ENCODE measurements at places on chromosomes 13 and 19. TPM values are rescaled to one million over a fixed set of nuclear protein-coding genes. Genes with fewer than 3 reads are reported as not detected.
A peak's percentile ranks its signal among the peaks of the same experiment; 100 is the strongest.

DNA sequence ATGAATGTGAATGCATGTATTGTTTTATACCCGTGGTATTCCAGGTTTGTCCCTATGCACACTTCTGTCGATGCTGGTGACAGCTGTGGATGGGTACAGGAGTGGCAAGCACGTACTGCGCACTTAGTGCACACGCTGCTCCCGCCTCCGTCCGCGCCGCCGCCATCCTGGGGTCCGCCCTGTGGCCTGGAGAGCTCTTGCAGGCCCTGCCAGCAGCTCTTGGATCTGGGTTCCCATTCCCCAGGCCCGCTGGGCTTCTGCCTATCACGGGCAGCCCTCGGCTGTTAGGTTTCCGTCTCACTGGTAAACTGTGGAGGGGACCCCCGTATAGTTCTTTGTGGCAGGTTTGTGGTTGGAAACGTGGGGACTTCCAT lies 4.0 kb downstream of the GNA11 start:
- no peaks in the 10 kb centered on the region for H3K36me3 ChIP-seq
- H3K4me1 ChIP-seq: peaks cover 34% of the 10 kb centered on the region
- H3K27ac ChIP-seq: peak overlapping the region; percentile 66
- H3K27me3 ChIP-seq: no peaks in the 10 kb centered on the region
- no peak overlapping the region for H3K4me3 ChIP-seq

GRCh38 chr13:33109271-33109697 lies 93.1 kb downstream of the KL start:
- no peak overlapping the region for H3K27ac ChIP-seq
- DNase-seq: no peak
- H3K36me3 ChIP-seq: no peaks in the 10 kb centered on the region
- H3K4me1 ChIP-seq: no peaks in the 10 kb centered on the region

DNA sequence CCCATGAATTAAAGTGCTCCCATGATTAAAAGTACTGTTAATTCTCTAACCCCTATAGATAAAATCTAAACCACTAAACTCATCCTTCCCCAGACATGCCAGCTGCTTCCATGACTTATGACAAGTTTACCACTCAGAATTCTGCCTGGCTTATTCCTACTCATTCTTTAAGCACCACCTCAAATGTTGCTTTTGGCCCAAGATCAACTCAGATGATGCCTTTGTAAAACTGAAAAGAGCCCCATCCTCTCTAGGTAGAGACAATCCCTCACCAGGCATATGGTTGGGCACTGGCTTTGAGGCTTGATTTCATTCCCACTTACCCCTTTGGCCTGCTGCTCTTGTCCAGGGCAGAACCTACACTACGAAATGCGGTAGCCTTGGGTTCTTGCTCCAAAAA lies 250.0 kb downstream of the DNAJC15 start:
- H3K36me3 ChIP-seq: no peaks in the 10 kb centered on the region
- H3K4me1 ChIP-seq: no peaks in the 10 kb centered on the region
- no peak for DNase-seq
- no peak overlapping the region for H3K4me3 ChIP-seq
- peaks cover 4% of the 10 kb centered on the region for H3K27me3 ChIP-seq
- H3K27ac ChIP-seq: no peak overlapping the region

- no peaks in the 10 kb centered on the region for H3K36me3 ChIP-seq
- no peak overlapping the region for H3K4me3 ChIP-seq
- DNase-seq: no peak
- peaks cover 2% of the 10 kb centered on the region for H3K27me3 ChIP-seq
- no peaks in the 10 kb centered on the region for H3K4me1 ChIP-seq
- no peak overlapping the region for H3K27ac ChIP-seq
Measured at GRCh38 chr13:45748941-45749759, 47.0 kb downstream of the CBY2 start.

DNA sequence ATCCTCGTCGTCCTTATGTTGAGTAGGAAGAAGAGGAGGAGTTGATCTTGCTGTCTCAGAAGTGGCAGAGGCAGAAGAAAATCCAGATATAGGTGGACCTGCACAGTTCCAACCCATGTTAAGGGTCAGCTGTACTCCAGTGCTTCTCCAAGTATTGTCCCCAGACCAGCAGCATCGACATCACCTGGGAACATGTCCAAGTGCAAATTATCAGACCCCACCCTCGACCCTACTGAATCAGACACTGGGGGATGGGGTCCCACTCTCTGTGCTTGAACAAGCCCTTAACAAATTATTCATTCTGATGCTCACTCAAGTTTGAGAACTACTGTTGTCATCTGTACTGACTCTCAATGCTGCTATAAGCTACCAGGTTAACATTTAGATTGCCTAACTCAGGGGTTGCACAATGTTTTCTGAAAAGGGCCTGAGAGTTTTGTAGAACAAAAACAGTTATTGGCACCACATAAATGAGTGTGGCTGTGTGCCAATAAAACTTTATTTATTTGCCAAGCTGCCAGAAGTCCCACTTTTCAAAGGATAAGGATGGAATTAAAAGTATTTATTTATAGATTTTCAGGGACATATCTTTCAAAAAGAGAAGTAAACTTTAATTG lies 226.7 kb upstream of the IPO5 start:
- H3K27ac ChIP-seq: no peak overlapping the region
- no peaks in the 10 kb centered on the region for H3K36me3 ChIP-seq
- DNase-seq: no peak
- H3K27me3 ChIP-seq: peaks cover 7% of the 10 kb centered on the region
- H3K4me1 ChIP-seq: no peaks in the 10 kb centered on the region
- no peak overlapping the region for H3K4me3 ChIP-seq

GRCh38 chr13:77513719-77514335 lies 21.7 kb upstream of the SCEL start:
- H3K27ac ChIP-seq: no peak overlapping the region
- no peak for DNase-seq
- no peak overlapping the region for H3K4me3 ChIP-seq
- no peaks in the 10 kb centered on the region for H3K4me1 ChIP-seq
- H3K36me3 ChIP-seq: no peaks in the 10 kb centered on the region
- H3K27me3 ChIP-seq: no peaks in the 10 kb centered on the region

GRCh38 chr19:55098716-55099556 lies 18.5 kb downstream of the PPP1R12C start:
- no peaks in the 10 kb centered on the region for H3K4me1 ChIP-seq
- H3K36me3 ChIP-seq: peaks cover 34% of the 10 kb centered on the region
- no peak overlapping the region for H3K27ac ChIP-seq

DNA sequence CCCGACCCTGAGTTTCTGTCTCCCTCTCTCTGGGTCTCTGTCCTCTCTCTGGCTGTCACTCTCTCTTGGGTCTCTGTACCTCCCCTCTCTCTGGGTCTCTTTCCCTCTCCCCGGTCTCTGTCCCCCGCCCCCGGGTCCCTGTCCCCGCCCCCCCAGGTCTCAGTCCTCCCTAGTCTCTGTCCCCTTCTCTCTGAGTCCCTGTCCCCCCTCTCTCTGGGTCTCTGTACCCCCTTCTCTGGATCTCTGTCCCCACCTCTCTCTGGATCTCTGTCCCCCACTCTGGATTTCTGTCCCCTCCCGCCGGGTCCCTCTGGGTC lies 2.3 kb upstream of the FTL start:
- DNase-seq: no peak
- H3K27me3 ChIP-seq: no peaks in the 10 kb centered on the region
- no peaks in the 10 kb centered on the region for H3K36me3 ChIP-seq
- H3K4me3 ChIP-seq: no peak overlapping the region
- peaks cover 30% of the 10 kb centered on the region for H3K4me1 ChIP-seq

DNA sequence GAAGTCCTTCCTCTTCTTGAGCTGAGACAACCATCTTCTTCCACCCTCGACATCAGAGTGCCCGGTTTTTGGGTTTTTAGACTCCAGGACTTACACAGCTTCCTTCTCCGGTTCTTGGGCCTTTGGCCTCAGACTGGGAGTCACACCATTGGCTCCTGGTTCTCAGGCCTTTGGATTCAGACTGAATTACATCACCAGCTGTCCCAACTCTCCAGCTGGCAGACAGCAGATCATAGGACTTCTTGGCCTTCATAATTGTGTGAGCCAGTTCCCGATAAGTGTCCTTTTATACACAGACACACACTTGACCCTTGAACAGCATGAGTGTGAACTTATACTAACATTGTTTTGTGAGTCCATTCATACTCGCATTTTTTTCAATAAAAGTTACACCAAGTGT lies 166.0 kb upstream of the UBL3 start:
- no peak overlapping the region for H3K27ac ChIP-seq
- no peak overlapping the region for H3K4me3 ChIP-seq
- no peaks in the 10 kb centered on the region for H3K36me3 ChIP-seq
- DNase-seq: no peak
- H3K4me1 ChIP-seq: peaks cover 3% of the 10 kb centered on the region

DNA sequence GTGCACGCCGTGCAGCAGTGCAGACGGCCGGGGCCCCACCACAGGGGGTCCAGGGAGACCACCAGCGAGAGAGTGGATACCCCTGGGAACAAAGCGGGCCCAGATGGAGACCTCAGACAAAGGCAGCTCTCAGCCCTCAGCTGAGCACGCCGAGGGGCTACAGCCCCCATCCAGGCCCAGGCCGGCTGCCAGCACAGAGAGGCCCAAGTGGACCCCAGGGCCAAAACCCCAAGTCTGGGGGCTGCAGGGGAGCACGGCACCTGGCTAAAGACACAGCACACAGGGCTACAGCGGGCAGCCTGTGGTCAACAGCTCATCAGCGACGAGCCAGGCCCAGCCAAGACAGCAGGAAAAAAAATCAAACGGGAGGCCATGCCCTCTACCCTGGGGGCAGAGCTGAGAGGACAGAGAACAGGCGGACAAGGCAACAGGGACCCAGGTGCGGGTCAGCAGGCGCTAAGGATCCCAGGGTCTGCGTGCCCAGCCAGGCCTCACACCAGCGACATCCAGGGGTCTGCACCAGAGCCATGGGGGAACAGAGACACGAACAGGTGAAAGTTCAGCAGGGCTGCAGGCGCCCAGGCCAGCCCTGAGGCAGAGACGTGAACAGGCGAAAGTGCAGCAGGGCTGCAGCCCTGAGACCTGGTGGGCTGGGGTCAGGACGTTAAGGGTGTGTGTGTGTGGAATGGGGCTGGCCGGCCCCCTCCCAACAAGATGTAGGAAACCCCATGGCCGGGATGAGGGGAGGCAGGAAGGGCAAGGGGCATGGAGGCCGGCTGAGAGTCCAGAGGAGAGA lies 34.3 kb downstream of the RASA3 start:
- H3K36me3 ChIP-seq: peaks cover 58% of the 10 kb centered on the region
- peak overlapping the region; percentile 74 for H3K27ac ChIP-seq
- H3K4me1 ChIP-seq: peaks cover 82% of the 10 kb centered on the region
- no peak for DNase-seq

DNA sequence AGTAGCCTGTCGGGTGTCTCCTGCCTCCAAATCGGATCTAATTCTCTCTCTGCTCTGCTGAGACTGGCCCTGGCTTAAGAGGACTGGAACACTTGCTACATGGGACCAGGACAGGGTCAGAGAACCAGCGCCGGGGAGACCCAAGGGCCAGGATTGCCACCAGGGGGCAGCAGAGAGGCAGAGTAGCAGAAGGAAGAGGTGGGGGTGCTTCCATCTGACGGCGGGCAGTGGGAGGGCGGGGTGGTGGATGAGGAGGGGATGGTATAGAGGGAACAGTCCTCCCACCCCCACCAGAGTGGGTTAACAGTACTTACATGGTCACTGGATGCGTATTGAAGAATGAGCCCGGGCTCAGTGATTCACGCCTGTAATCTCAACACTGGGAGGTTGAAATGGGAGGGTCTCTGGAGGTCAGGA lies 11.9 kb downstream of the SELENOW start:
- H3K27me3 ChIP-seq: no peaks in the 10 kb centered on the region
- peaks cover 8% of the 10 kb centered on the region for H3K4me1 ChIP-seq
- H3K27ac ChIP-seq: no peak overlapping the region
- DNase-seq: peak; percentile 75

The ZNF793 gene
- total RNA-seq: 15.4 TPM

The ACER1 gene
- 0.91 TPM for total RNA-seq

The RNF17 gene
- not detected for total RNA-seq

The ZNF737 gene
- total RNA-seq: 48.8 TPM

The IL17D gene
- 0.26 TPM for total RNA-seq

The MEGF8 gene
- total RNA-seq: 9.2 TPM

The VSTM2B gene
- total RNA-seq: not detected

The SULT2B1 gene
- not detected for total RNA-seq

The IQCN gene
- total RNA-seq: 8.4 TPM
